ENCODE measurements at places on chromosomes 7 and 10.

DNA sequence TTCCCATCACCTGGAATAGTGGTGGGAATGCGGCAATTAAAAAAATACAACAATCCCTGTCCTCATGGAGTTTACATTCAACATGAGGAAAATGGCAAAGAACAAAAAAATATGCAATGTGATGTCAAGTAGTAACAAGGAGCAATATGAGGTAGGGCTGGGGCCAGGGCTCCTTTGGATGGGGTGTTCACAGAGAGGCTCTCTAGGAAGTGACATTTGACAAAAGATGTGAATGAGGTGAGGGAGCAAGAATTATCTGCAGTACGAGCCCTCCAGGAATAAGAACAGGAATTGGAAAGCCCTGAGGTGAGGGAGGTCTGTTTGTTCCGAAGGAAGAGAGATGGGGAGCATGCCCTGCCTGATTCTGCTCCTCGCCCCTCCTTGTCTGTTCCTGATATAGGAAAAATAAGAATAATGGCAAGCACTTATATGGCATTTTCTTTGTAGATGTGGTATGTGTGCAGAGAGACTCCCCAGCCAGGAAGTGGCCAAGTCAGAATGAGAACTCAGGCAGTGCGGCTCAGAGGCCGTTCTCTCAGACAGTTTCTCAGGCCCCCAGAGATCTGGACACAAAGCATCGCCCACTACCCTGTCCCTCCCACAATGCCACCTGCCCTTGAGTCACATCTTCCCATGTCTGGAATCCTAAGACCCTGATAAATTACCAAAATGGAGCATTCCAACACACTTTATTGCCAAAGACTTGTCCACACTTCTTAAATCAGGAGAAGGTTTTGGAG is 105.6 kb downstream of the APBB1IP start:
- DNase-seq, result no peak

- DNase-seq, result no peak
Observed at GRCh38 chr10:90414926-90415325, 442.9 kb downstream of the HTR7 start.

DNA sequence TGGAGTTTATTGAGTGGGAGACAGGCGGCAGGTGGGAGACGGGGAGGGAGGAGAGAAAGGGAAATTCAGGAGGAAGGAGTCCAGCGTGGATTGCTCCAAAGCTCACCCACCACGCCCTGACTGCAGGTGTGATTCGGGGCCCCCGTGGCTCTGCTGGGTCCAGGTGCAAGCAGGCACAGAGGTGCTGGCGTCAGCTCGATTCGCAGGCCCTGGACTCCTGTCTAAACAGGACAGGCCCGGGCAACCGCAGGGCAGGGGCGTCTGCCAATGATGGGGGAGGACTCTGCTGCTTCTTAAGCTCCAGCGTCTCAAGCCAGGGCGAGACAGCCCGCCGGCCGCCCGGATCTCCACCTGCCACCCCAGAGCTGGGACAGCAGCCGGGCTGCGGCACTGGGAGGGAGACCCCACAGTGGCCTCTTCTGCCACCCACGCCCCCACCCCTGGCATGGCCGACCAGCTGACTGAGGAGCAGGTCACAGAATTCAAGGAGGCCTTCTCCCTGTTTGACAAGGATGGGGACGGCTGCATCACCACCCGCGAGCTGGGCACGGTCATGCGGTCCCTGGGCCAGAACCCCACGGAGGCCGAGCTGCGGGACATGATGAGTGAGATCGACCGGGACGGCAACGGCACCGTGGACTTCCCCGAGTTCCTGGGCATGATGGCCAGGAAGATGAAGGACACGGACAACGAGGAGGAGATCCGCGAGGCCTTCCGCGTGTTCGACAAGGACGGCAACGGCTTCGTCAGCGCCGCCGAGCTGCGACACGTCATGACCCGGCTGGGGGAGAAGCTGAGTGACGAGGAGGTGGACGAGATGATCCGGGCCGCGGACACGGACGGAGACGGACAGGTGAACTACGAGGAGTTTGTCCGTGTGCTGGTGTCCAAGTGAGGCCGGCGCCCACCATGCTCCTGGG is at the start of gene CALML3:
TSS of gene CALML3 (plus strand) at position 321 of the 920 bp plus-strand sequence. CDS start at position 446, 125 bp downstream.
- DNase-seq, result no peak

GRCh38 chr10:69389827-69390490 is 26.8 kb downstream of the TACR2 start:
- DNase-seq, result no peak

DNA sequence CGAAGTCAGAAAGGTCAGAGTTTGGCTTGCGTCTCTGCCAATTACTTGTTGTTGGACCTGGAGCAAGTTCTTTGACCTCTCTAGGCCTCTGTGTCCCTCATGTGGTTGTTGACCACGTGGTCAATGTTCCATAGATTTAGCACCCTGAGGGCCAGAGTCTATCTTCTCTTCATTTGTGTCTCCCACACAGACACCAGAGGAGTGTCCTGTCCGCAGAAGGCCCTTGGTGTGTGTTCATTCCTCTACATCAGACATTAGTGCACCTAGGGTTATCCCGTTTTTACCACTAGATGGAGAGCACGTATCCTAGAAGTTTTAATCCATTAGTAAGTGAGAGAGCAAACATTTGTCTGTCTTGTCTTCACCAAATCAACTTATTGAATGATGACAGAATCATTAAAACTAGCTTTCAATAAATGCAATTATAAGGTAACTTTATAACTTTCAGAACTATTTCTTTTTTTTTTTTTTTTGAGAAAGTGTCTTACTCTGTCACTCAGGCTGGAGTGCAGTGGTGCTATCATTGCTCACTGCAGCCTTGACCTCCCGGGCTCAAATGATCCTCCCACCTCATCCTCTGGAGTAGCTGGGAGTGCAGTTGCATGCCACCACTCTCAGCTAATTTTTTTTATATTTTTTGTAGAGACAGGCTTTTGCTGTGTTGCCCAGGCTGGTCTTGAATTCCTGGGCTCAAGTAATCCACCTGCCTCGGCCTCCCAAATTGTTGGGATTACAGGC is 122.5 kb upstream of the ANKRD1 start:
- DNase-seq, result peak; percentile 73

- no peak for DNase-seq
Observed at GRCh38 chr10:27245836-27246235, 5.2 kb upstream of the ACBD5 start.

GRCh38 chr7:151109094-151110048 is 23.1 kb downstream of the AGAP3 start:
- no peak for DNase-seq

GRCh38 chr7:114460021-114460420 is 45.4 kb downstream of the FOXP2 start:
- DNase-seq, result no peak

DNA sequence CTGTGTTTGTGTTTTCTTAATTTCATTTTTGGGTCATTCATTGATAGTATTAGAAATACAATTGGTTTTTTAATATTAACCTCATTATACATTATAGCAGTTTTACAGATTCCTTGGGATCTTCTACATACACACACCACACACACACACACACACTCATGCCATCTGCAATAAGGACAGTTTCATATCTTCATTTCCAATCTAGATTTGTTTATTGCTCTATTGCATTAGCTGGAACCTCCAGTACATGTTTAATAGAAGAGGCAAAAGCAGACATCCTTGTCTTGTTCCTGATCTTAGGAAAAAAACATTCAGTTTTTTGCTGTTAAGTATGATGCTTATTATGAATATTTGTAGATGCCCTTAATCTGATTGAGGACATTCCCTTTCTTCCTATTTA is 17.8 kb upstream of the CALU start:
- no peak for DNase-seq

- no peak for DNase-seq
Observed at GRCh38 chr10:96642530-96642929, 55.7 kb upstream of the TM9SF3 start.

- DNase-seq, result no peak
Observed at GRCh38 chr10:20835335-20835734, 61.8 kb downstream of the NEBL start.

DNA sequence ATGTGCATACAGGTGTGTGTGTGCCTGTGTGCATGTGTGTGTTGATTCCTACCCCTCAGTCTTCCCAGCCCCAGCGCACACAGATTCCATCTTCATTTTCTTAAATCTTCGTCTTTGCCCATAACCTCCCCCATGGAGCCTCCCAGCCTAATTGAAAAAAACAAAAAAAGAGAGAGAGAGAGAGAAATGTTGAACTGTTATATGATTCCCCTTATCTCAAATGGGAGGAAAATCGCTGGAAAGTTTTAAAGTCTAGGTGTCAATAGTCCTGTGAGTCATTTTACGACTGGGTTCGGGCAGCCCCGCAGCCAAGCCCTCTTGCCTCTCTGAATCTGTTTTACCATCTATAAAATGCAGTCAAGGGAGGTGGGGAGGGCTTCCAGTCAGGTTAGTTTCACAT is 60.9 kb downstream of the SPOCK2 start:
- DNase-seq, result no peak

GRCh38 chr7:69864274-69864673 is 266.0 kb downstream of the AUTS2 start:
- no peak for DNase-seq
